NCI-H748 treated with DMSO at 0.1 percent for 48 hours (cell line): ENCODE measurements at places on chromosomes 11 and 22.

DNA sequence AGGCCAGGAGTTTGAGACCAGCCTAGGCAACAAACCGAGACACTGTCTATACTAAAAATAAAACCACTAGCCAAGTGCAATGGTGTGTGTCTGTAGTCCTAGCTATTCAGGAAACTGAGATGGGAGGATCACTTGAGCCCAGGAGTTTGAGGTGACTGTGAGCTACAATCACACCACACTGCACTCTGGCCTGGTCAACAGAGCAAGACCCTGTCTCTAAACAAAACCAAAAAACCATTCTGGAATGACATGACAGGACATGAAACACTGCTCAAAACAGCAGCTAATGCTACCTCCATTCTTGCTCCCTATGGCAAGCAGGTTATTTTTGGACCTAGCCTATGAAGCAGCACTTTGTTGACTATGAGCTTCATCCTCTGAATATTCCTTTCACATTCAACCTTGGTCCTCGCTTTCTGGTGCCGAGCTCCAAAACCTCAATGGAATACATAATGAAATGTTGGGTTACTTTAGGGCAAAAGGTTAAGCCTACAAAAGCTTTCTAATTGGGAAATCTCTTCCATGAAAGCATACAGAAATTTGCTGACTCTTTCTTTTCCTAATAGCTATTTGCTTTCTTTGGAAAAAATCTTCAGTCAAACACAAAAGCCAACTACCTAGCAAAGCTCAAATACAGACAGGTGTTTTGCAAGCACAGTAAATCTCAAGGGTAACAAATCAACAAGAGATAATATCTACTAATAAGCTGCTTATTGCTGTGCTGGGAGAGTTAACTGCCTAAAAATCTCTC, 21.1 kb downstream of the SIK3 start:
- peak; percentile 39 for DNase-seq

- no peak for DNase-seq
Measured at GRCh38 chr22:41904450-41905410, 10.1 kb downstream of the SHISA8 start.

DNA sequence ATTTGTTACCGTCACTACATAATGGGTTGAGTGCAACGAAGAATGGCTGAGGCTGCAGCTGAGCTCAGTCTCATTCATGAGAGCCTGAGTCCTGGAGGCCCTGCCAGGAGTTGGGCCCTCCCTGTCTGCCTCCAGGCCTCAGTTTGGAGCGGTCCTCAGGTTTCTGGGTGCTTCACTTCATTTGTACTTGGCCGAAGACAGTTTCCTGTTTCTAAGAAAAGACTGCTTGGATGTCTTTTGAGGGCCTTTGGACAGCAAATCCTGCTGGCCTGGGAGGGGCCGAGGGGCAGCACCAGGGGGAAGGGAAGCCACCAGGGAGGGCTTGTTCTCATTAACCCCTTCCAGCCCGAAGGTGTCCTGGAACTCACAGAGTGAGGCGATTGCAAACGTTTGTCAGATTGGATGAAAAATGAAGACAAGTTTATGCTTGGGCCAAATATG, 163.1 kb downstream of the ETS1 start:
- no peak for DNase-seq

DNA sequence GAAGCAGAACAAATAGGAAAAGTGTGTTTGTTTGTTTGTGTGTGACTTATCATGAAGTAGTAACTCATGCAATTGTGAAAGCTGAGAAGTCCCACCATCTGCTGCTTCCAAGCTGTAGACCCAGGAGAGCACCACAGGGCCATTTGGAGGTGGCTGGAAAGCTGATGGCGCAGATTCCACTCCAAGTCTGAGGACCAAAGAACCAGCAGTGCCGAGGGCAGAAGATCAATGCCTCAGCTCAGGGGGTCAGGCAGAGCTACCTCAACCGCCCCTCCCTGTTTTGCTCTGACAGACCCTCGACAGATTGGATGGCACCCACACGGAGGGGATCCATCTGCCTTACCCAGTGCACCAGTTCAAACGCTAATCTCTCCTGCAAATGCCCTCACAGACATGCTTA, 896.2 kb downstream of the BRD1 start:
- no peak for DNase-seq

DNA sequence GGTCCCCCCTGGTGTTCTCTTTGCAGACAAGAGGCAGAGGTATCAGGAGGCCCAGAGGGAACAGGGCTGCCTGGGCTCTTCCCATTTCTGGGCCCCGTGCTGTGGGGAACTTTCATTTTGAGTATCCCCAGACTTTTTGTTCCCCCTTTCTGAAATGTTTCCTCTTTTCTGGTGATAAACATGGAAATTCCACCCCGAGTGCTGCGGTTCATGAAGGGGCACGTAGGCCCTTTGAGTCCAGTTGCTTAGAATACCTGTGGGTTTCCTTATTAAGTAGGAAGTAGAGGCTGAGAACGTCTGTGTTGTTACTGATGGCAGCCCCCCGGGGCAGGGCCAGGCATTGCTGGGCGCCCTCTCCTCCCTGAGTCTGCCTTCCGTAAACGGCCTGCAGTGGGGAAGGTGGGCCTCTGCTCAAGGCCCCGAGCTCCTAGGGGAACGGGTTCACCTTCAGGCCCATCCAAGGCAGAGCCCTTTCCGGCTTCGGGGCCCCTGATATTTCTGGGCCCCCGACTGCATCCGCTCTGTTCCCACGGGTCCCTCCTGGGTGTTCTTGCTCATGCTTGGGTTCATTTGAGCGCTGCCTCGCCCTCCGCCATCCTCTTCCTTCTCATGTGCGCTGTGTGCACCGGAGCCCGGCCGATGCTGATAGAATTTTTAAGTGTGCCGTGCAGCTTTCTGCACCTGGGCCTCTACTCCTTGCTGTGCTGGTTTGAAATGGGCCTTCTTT, 12.0 kb downstream of the TBC1D22A start:
- DNase-seq: no peak

DNA sequence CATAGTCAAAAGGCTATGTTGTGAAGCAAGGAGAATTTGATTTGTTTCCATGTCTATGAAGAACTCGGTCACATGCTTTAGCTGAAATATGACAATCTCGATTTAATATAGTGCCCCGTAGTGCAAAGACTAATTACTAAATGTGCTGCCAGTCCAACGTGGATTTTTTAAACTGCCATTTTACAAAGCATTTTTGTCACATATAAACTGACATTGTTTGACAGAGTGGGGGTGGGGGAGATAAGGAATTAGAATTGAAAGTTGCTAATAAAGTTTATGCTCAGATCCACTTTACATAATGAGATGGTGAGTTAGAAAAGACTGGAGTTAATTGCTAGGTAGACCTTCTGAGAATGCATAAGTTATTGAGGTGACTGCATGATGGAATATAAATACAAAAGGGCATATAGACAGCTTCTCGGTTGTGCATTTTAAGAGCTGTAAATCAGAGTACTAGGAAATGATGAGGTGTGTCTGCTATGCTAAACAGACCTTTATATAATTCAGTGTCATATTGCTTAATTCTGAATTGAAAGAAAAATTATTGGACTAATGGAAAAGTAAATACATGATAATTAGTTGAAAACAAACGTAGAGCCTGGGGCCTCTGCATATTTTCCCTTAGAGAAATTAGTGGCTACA, 158.9 kb upstream of the MTNR1B start:
- peak; percentile 7 for DNase-seq
